KG1 (cell line): ENCODE measurements at places on chromosomes 5 and 9.
A peak's percentile ranks its signal among the peaks of the same experiment; 100 is the strongest.

GRCh38 chr9:75624998-75625397 is 265.5 kb upstream of the PCSK5 start:
- no peak for DNase-seq

GRCh38 chr9:78781681-78782080 is 484.8 kb downstream of the PSAT1 start:
- no peak for DNase-seq

GRCh38 chr5:54678737-54679136 is 161.2 kb downstream of the SNX18 start:
- no peak for DNase-seq

DNA sequence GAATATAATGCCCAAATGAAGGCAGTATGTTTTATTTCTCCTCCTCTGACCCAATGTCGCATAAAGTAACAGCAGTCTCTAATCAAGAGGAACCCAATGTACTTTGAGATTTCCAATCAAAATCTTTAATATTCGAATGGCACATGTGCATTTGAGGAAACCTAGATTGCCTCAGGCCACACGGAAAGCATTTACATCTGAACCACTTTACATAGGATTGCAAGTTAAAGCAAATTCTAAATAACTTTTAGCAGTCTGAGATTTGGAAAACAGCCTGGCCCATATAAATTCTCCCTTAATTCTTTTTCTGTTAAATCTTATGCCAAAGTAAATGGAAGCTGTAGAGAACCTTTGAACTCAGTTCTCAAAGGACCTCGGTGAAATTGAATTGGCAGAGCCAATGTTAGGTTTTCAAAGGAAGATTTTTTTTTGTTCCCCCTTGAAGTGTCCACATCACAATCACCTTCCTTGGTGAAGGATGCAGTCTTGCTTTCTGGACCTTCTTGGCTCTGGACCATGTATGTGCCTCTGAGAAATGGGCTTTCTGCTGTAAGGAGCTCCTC is 57.3 kb downstream of the SNCAIP start:
- DNase-seq, result no peak

GRCh38 chr9:81718244-81718643 is 28.9 kb upstream of the TLE1 start:
- no peak for DNase-seq

GRCh38 chr9:121144482-121144881 is 57.2 kb downstream of the RAB14 start:
- no peak for DNase-seq

GRCh38 chr5:73564018-73564417 is 1.4 kb downstream of the ANKRA2 start:
- DNase-seq, result no peak

- DNase-seq, result no peak
Observed at GRCh38 chr5:107805824-107806223, 135.1 kb upstream of the EFNA5 start.

- no peak for DNase-seq
Observed at GRCh38 chr9:124426361-124426760, 11.1 kb upstream of the PSMB7 start.

DNA sequence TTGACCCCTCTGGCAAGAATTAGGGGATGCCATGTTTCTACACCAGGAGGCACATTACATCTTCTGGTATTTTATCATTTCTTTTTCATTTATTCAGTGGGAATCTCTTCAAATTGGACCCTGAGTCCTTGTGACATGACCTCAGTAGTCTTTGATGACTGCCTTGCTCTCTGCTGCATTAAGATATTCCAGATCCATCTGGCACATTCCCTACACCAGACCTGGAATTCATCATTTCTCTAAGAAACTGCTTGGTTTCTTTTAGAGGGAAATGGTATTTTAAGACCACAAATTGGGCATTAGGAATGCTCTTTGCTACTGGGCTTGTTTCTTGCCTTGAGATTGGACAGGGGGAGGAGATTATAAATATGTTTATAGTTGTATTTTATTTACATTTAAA is 61.0 kb downstream of the GALNT10 start:
- no peak for DNase-seq

GRCh38 chr5:139631520-139632165 is 16.5 kb upstream of the CXXC5 start:
- no peak for DNase-seq

- no peak for DNase-seq
Observed at GRCh38 chr5:169065400-169065799, 235.5 kb downstream of the SLIT3 start.

- DNase-seq, result no peak
Observed at GRCh38 chr9:6113312-6113711, 97.9 kb upstream of the RANBP6 start.

DNA sequence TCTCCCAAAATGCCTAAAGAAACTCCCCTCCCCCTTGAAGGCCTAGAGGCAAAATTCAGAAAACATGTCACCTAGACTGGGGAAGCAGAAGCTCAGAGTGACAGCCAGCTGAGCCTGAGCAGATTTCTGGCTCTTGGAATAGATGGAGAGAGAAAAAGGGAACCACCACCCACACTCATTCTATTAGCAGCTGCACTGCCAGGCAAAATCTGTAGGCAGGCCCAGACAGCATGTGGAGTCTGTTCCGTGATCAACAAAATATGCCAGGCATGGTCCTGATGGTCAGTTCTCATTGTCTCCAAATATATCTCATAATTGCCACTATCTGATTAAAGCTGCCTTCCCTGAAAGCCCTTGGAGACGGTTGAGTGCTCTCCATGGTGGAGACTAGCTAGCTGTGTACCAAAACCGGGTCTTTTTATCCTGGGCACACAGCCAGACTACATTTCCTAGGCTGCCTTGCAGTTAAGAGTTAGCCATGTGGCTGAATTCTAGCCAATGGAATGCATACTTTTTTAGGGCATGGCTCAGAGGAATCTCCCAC is 131.7 kb upstream of the GPR151 start:
- no peak for DNase-seq

DNA sequence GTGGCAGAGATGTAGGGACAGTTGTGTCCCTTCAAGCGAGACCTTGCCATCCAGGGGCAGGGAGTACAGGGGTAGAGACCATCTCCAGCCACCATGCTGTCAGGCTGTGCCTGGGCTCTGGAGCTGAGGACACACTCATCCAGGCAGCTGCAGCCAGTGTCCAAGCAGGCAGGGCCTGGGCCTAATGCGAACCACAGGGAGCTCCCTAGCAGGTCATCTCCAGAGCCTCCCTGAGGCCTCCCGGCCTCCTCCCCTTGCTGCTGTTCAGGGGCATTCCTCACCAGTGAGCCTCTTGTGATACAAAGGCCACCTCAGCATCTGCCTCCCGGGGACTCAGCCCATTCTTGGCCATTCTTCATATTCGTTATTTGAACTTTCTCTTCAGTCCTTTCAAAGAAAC is 35.0 kb downstream of the TPPP start:
- no peak for DNase-seq

DNA sequence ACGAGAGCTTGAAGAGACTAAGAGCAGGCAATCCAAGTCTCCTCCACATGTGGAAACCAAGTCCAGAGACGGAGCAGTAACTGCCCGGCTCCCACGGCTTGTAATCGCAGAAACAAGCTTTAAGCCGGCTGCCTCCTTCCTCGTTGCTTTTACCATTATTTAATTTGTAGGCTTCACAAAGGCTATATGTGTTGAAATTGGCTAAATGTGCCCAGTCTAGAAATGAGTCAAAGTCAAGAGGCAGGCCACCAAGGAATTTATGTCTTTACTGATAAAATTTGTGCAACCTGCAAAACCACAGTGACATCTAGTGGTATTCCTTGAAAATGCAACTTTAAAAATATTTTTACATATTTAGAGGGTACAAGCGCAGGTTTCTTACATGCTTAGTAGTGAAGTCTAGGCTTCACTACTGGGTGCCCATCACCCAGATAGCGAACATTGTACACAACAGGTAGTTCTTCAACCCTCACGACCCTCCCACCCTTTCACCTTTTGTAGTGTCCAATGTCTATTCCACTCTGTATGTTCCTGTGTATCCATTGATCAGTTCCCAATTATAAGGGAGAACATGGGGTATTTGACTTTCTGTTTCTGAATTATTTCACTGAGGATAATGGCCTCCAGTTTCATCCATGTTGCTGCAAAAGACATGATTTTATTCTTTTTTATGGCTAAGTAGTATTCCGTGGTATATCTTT is 33.5 kb upstream of the EBF1 start:
- peak; percentile 4 for DNase-seq

- no peak for DNase-seq
Observed at GRCh38 chr9:117411547-117411946, 3.3 kb downstream of the ASTN2 start.

DNA sequence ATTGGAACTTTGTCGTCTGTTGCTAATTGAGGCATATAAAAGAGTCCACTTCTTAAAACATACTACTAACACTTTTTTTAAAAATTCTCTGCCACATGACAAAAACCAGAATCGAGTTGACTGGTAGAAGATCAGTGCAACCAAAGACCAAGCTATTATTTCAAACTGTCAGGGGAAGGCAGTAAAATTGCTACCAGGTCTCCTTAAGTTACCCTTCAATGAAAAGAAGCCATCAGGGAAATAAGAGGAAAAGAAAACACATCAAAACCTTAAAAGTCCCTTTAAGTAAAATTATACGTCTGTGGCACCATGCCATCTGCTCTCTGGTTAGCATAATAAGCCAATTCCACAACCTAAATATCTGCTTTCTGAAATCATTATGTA is 9.6 kb downstream of the ZNF608 start:
- no peak for DNase-seq

- no peak for DNase-seq
Observed at GRCh38 chr5:93717162-93717561, 24.2 kb downstream of the POU5F2 start.

GRCh38 chr9:38107405-38107804 is 38.4 kb upstream of the SHB start:
- no peak for DNase-seq

DNA sequence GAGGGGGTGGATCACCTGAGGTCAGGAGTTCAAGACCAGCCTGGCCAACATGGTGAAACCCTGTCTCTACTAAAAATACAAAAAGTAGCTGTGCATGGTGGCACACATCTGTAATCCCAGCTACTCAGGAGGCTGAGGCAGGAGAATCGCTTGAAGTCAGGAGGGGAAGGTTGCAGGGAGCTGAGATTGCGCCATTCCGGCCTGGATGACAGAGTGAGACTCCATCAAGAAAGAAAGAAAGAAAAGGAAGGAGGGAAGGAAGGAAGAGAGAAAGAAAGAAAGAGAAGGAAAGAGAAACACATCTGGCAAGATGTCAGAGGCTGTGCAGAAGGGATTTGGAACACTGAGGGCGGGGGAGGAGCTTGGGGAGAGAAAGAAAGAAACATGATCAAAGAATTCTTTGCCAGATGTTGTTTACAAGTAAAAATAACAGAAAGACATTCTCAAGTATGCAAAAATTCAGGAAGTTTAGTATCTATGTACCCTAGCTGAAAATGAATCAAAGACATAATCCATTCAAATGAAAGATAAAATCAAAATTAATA is 93.7 kb downstream of the AK8 start:
- no peak for DNase-seq

- no peak for DNase-seq
Observed at GRCh38 chr5:140015706-140016105, 27.4 kb downstream of the NRG2 start.

DNA sequence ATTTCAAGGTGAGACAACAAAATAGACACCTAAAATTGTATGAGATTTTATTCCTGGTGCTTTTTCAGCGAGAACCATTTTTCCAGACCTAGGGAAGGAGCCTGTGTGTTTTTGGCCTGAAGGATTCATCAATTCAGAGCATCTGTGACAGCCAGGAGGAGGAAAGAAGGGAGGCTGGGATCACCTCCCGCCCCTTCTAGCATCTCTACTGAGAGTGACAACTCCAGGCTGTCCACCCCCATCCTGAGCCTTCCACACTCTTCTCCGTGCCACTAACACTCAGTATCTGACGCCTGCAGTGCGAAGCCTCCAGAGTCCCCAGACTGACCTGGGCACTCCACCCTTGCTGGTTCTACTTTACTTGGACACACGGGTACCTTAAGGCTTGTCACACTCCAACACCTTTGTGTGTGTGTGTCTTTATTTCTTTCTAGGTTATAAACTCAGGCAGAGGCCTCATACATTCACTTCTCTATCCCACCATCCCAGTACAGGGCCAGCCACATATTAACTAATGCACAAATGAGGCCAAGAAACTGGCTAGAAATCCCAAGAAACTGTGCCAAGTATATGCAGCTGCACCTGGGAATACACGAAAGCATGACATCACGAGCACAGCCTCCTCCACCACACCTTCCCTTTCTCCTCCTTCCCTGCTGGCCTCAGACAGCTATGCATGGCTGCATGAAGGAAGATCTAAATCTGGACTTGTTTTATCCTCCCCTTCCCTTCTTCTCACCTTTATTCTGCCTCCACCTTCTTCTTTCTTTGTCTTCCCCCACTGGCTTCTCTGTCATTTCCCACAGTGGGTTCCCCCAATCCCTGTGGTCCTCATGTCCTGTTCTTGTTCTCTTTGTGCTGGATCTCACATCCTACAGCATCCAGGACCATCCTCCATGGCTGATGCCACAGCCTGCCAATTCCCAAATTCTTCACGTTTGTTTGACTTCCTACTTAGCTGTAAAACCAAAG is 16.0 kb downstream of the S1PR3 start:
- DNase-seq, result no peak

DNA sequence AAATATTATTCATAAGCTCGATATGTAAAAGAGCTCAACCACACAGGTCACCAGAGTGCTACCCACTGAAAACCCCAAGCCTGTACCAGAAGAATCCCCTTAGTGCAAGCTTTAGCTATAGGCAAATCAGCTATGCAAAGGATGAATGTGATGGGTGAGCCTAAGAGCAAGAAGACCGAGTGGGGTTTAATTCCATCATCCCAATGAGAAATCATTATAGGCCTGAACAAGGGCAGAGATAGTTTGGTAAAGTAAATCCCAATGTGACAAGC is 21.8 kb downstream of the ELOVL7 start:
- DNase-seq, result no peak

GRCh38 chr9:136626740-136627642 is 35.7 kb upstream of the EGFL7 start:
- no peak for DNase-seq

DNA sequence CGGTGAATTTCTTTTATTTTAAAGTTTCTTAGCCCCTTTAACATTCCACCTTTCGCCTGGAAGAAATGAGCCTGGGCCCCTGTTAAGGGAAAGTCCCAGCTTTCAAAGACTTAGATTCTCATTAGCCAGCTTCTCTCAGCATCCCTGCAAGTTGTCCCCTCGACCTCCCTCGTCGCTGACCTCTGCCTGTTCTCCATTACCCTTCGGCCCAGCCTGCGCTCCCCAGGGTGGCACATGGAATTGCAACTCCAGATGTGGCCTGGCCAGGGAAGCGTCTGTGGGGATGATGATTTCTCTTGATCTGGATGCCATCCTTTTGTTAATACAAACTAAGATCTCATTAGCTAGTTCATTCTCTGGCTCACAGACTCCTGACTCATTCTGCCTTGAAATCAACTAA is 43.4 kb upstream of the FANCC start:
- no peak for DNase-seq
